ENCODE measurements at places on chromosomes 2 and 18.
A peak's percentile ranks its signal among the peaks of the same experiment; 100 is the strongest.

GRCh38 chr2:16625201-16625729, 40.4 kb downstream of the CYRIA start:
- DNase-seq = peak; percentile 36

- peak; percentile 40 for DNase-seq
Measured at GRCh38 chr2:118089139-118089800, 999 bp downstream of the INSIG2 start.

GRCh38 chr2:64525317-64525613, 1.1 kb downstream of the AFTPH start:
- DNase-seq = peak; percentile 11

DNA sequence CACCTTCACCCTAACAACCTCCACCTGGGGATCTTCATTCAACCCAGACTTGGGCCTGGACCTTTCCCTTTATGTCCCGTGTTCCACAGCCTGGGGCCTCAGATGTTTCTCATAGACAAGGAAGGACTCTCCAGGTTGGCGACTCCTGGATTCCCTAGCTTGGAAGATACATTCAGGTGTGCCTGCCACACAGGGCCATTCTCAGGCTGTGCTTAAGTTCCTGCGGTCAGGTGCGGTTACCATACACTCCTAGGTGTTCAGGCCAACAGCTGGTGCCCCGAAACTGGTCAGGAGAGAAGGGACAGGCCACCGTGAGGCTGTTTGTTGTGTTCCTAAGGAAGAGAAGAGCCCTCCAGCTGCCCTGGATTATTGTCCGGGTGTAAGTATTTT, 15.6 kb downstream of the SLC4A3 start:
- DNase-seq = no peak

DNA sequence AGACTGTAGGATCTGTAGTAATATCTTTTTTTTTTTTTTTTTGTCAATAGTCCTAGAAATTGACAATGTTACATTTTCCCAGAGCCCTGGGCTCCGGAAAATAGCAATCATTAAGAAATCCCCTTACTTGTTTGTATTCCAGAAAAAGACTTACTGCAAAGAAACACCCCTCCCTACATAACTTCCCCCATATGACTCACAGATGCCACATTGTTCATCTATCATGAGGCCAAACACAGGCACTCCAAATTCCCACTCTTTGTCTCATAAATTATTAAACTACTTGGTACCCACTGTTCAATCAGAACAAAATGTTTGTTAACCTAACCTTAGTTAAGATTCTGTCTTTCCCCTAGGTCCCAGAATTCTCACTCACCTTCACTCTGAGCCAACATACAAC, 53.5 kb downstream of the TEX51 start:
- no peak for DNase-seq

DNA sequence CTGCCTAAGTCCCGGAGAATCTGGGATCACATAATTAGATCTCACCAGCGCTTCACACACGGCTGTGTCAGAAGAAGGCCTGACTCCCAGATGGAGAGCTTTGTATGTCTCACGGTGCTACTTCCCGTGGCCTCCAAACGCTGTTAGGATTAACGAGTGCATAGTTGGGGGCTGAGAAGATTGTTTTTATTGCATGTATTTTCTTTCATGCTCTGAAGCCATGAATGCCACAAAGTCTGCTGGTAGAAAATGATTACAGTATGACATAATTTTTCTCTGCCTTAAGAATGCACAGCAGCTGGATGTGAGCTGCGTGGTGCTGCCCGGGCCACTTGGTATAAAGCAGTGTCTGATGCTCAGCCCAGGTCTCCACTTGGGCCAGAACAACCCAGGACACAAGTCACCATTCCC, 166.5 kb downstream of the SEPTIN10 start:
- no peak for DNase-seq

- DNase-seq = no peak
Measured at GRCh38 chr2:235506997-235507615, 13.3 kb downstream of the AGAP1 start.

DNA sequence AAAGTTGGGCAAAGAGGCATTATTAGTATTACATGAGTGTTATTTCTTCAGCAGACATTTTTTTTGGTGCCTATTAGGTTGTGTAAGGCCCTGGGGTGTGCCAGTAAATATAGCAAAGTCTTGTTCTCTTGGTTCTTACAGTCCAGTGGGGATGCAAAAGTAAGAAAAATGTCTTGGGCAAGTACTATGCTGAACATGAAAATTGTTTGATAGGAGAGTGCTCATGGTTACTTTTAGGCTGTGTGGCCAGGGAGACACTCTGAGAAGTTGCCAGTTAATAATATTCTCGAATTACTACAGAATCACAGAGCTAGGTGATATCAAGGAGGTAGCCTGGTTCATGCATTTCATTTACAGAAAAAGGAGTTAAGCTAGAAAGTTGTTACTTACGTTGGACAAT, 1.9 kb downstream of the AGFG1 start:
- no peak for DNase-seq

DNA sequence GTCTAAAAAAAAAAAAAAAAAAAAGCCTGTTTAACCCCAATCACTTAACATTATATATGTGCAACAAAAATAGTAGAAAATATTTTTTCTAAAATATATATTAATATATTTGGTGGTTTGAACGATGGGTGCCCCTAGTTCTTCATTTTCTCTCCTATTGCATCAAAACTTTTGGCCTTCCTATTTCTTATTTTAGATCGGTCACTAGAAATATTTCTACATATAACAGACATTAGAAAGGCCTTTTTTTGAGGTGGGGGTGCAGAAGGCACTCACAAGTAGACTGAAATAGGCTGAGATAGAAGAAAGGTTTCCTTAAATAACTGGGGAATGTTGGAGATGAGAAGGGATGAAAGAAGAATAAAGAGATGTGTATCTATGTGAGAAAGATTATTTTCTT, 49.3 kb upstream of the AP1S3 start:
- no peak for DNase-seq

GRCh38 chr18:44887227-44887631, 206.5 kb downstream of the SETBP1 start:
- DNase-seq = peak; percentile 71

- DNase-seq = no peak
Measured at GRCh38 chr2:239395524-239395923, 5.3 kb downstream of the HDAC4 start.

- no peak for DNase-seq
Measured at GRCh38 chr2:157053876-157054275, 203.6 kb upstream of the GALNT5 start.

DNA sequence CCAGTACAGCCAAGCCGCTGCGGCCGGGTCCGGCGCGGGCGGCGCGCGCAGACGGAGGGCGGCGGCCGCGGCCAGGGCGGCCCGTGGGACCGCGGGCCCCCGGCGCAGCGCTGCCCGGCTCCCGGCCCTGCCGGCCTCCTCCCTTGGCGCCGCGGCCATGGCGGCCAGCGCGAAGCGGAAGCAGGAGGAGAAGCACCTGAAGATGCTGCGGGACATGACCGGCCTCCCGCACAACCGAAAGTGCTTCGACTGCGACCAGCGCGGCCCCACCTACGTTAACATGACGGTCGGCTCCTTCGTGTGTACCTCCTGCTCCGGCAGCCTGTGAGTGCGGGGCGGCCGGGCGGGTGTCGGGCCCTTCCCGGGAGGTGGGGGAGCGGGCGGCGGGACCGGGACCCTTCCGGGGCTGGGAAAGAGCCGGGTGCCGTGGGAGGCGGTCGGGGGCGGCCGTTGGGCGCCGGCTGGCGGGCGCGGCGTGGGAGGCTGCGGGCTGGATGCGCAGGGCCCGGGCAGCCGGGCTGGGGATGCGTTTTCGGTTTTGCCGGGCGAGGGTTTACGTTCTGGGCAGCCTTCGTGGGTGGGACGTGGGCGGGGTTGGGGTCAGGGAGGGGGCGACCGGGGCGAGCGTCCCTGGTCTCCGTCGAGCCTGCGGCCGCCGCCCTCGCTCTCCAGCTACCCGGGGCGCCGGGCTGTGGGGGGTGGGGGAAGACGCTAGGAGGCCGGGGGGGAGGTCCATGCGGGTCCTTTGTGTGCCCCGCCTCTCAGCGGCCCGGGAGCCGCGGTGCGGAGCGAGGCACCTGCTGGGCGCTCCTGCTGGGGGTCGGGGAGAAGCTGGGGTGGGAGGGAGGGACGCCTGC, 537 bp downstream of the AGFG1 start:
- peak; percentile 57 for DNase-seq

DNA sequence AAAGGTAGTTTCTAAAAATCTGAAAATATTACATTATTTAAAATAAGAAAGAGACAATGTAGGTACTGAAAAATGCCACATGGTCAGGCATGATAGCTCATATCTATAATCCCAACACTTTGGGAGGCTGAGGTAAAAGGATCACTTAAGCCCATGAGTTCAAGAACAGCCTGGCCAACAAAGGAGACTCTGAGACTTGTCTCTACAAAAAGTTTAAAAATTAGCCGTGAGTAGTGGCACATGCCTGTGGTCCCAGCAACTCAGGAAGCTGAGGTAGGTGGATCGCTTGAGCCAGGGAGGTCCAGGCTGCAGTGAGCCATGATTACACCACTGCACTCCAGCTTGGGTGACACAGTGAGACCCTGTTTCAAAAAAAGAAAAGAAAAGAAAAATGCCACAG, 21.8 kb downstream of the ATAD2B start:
- DNase-seq = no peak

DNA sequence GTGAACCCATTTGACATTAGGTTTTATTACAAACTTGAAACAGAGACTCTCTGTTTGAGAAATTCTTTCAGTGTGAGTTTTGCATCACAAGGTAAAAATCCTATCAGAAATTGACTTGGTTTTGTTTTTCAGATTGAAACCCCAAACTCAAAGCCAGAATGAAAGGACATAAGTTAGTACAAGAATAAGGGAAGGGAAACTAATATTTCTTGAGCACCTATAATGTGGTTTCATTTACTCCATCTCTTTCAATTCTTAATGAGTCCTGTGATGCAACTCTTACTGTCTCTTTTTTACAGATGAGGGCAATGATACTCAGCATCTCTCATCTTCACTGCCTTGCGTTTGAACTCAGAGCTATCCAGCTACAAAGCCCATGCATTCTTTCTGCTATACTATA, 210.0 kb upstream of the SIX3 start:
- DNase-seq = no peak

- peak; percentile 67 for DNase-seq
Measured at GRCh38 chr2:112482309-112483041, 519 bp downstream of the TTL start.

DNA sequence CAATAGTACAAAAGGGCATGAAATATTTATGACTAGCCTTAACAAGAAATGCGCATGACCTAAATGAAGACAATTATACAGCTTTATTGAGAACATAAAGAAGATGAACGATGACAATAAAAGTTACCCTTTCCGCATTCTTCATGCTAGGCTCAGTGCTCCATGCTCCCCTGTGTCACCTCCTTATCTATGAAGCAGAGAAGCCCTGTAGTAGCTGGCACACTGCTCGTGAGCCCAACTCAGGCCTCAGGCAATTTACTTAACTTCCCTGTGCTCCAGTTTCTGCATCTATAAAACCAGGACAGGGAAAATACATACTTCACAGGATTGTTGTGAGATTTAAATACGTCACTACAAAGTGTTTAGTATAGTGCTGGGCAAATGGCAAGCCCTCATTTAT, 34.5 kb upstream of the NABP1 start:
- DNase-seq = no peak

- DNase-seq = no peak
Measured at GRCh38 chr2:23460228-23460627, 75.2 kb downstream of the KLHL29 start.

GRCh38 chr2:134124047-134124753, 129.7 kb upstream of the MGAT5 start:
- peak; percentile 44 for DNase-seq

All from cardiac muscle cell (in vitro differentiated cells and primary cell).